ENCODE measurements at places on chromosomes 1 and 21.

GRCh38 chr1:229874136-229874535 is 192.9 kb upstream of the GALNT2 start:
- DNase-seq: peak; percentile 12
- H3K4me3 ChIP-seq: no peak overlapping the region
- no peaks in the 10 kb centered on the region for H3K4me1 ChIP-seq
- no peaks in the 10 kb centered on the region for H3K36me3 ChIP-seq

DNA sequence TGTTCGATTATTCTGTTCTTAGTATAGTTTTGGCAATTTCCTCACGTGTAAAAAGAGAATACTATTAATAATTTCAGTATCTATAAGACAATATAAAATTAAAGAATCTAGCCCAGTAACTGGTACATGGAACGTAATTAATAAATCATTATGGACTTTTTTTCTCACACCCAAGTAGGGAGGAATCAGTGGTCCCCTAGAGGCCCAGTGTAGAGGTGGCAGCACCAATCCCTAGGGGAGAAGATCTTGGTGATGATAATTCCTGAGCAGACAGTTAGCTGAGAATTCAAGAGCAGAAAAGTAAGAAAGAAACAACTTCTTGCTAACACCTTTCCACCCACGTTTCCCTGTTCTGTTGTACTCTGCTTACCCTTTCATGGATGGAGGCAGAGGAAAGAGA is 19.7 kb upstream of the SELE start:
- no peak overlapping the region for H3K27ac ChIP-seq
- H3K27me3 ChIP-seq: no peaks in the 10 kb centered on the region
- no peak overlapping the region for H3K4me3 ChIP-seq
- H3K36me3 ChIP-seq: no peaks in the 10 kb centered on the region
- DNase-seq: no peak

GRCh38 chr1:81758181-81758580 is 42.6 kb upstream of the ADGRL2 start:
- H3K4me1 ChIP-seq: no peaks in the 10 kb centered on the region
- no peaks in the 10 kb centered on the region for H3K36me3 ChIP-seq
- no peak overlapping the region for H3K27ac ChIP-seq
- no peak overlapping the region for H3K4me3 ChIP-seq

GRCh38 chr1:113530021-113530420 is 139.7 kb downstream of the MAGI3 start:
- H3K4me3 ChIP-seq: no peak overlapping the region
- H3K4me1 ChIP-seq: peaks cover 4% of the 10 kb centered on the region
- H3K27ac ChIP-seq: no peak overlapping the region
- no peak for DNase-seq

- no peak for DNase-seq
- H3K4me1 ChIP-seq: no peaks in the 10 kb centered on the region
- H3K4me3 ChIP-seq: no peak overlapping the region
These were observed 80.7 kb upstream of the TNFSF4 start for GRCh38 chr1:173287785-173288184.

DNA sequence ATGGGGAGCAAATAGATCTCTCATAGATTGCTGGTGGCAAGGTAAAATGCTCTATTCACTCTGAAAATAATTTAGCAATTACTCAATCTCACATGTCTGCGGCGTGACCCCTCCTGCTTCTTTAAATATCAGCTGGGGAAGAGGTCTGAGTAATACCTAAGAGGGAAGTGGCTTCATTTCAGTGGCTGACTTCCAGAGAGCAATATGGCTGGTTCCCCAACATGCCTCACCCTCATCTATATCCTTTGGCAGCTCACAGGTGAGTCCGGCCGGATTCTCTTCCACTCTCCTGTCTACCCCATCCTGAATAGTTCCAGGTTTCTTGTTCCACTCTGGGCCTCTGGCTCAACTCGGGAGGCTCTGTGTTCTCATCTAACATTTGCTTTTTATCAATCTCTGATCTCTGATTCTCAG is at the start of gene SLAMF7:
Gene SLAMF7, plus strand, starts transcription at position 150 of the 414 bp plus-strand sequence. Its CDS starts 55 bp downstream, at position 205.
- H3K4me3 ChIP-seq: no peak within 1 kb of the TSS
- H3K4me1 ChIP-seq: no peaks in the 10 kb centered on the region
- no peak within 1 kb of the TSS for H3K27ac ChIP-seq
- no peak for DNase-seq
- no peaks in the 10 kb centered on the region for H3K27me3 ChIP-seq

- H3K4me1 ChIP-seq: peaks cover 3% of the 10 kb centered on the region
- H3K36me3 ChIP-seq: peaks cover 5% of the 10 kb centered on the region
- DNase-seq: peak; percentile 51
- H3K27me3 ChIP-seq: no peaks in the 10 kb centered on the region
- H3K27ac ChIP-seq: peak overlapping the region; percentile 64
These were observed 31.2 kb upstream of the MORC3 start for GRCh38 chr21:36288651-36289243.

DNA sequence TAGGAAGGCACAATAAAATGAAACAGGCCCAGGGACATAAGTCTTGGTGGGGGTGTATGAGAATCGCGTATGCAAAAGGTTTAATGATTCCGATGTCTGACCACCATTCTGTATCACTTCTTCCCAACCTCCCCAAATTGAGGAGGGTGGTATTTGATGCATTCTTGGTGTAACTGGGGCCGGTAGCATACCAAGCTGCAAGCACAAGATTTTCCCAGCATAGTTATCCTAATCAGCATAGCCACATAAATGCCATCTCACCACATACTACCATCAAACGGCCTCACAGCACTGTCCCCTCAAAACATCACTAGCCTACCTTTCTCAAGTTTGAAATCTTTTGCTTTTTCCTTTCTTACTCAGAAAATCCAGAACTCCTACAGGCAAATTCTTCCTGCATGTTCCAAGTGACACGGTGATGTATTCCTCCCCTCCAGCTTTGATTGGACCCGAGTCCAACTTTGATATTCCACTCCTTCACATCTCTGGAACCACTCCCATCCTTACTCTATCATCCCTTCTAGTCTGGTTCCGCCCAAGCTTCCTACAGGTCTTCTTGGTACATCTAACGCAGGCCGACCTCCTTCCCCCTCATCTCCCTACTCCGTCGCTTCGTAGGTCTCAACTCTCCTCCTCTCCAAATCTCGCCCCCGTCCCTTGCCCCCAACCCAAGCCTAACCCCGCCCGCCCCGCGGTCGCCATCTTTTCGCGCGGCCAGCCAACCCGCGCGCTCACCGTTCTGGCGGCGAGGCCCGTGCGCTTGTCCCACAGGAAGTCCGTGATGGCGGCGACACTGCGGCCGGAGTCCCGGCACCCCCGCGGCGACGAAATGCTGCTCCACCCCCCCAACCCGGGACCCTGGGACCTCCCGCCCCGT is 600 bp downstream of the CLK2 start:
- peaks cover 27% of the 10 kb centered on the region for H3K36me3 ChIP-seq
- no peaks in the 10 kb centered on the region for H3K27me3 ChIP-seq
- peak overlapping the region; percentile 89 for H3K27ac ChIP-seq
- peak; percentile 67 for DNase-seq
- H3K4me1 ChIP-seq: no peaks in the 10 kb centered on the region
- H3K4me3 ChIP-seq: peak overlapping the region; percentile 89

- no peaks in the 10 kb centered on the region for H3K36me3 ChIP-seq
- DNase-seq: no peak
- H3K27me3 ChIP-seq: no peaks in the 10 kb centered on the region
- no peak overlapping the region for H3K4me3 ChIP-seq
- no peaks in the 10 kb centered on the region for H3K4me1 ChIP-seq
These were observed 187.1 kb upstream of the NFIA start for GRCh38 chr1:60895252-60895651.

GRCh38 chr1:193730017-193730416 is 543.6 kb upstream of the B3GALT2 start:
- peak; percentile 61 for DNase-seq
- H3K27ac ChIP-seq: no peak overlapping the region
- no peak overlapping the region for H3K4me3 ChIP-seq
- H3K4me1 ChIP-seq: peaks cover 2% of the 10 kb centered on the region

DNA sequence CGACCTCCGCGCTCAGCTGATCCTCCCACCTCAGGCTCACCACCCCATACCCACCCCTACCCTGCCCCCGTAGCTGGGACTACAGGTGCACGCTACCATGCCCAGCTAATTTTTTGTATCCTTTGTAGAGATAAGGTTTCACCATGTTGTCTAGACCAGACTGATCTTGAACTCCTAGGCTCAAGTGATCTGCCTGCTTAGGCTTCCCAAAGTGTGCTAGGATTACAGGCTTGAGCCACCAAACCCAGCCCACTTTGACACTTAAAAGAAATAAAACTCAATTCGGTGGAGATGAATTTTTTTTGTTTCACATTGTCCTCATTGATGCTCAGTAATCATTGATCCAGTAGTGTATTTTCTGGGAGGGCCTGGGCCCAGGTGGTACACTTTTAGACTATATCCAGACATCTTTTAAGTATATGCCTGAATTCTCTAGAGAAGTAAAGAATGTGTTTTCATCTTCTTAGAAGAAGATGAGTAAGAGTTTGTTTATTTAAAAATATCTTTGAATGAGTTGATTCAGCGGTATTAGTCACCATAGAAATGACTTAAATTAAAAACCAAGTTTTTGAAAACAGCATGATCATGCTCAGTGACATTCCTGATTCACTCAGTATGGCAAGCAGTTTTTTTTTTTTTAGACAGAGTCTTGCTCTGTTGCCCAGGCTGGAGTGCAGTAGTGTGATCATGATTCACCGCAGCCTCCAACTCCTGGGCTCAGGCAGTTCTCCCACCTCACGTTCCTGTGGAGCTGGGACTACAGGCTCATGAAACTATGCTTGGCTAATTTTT is 57.8 kb downstream of the EPB41 start:
- H3K4me1 ChIP-seq: peaks cover 4% of the 10 kb centered on the region
- no peak overlapping the region for H3K4me3 ChIP-seq
- H3K27ac ChIP-seq: peak overlapping the region; percentile 61
- no peaks in the 10 kb centered on the region for H3K36me3 ChIP-seq
- H3K27me3 ChIP-seq: no peaks in the 10 kb centered on the region

GRCh38 chr1:81174052-81174451 is 626.7 kb upstream of the ADGRL2 start:
- H3K36me3 ChIP-seq: no peaks in the 10 kb centered on the region
- peak; percentile 41 for DNase-seq
- peaks cover 3% of the 10 kb centered on the region for H3K4me1 ChIP-seq
- no peaks in the 10 kb centered on the region for H3K27me3 ChIP-seq

- DNase-seq: no peak
- H3K27ac ChIP-seq: peak overlapping the region; percentile 3
- H3K27me3 ChIP-seq: no peaks in the 10 kb centered on the region
- peaks cover 32% of the 10 kb centered on the region for H3K4me1 ChIP-seq
These were observed 79.2 kb downstream of the MORN1 start for GRCh38 chr1:2312160-2312514.
